ENCODE measurements at places on chromosomes 1 and 21.

GRCh38 chr1:53214376-53214940 is 6.0 kb downstream of the CZIB start:
- no peak for DNase-seq

GRCh38 chr1:230681599-230681998 is 32.3 kb downstream of the AGT start:
- DNase-seq: peak; percentile 3

DNA sequence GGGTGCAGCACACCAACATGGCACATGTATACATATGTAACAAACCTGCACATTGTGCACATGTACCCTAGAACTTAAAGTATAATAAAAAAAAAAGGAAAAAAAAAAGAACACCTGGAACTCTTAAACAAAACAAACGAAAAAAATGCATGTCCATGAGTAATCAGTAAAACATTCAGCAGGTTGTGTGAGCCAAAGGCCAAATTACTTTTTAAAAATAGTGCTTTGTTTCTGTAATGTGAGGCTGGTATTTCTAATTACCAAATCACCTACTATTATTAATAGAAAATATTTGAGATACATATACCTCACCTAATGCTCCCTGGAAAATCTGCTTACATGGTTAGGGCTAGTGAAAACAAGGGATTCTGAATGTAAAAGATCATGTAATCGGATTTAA is 294.4 kb upstream of the NR5A2 start:
- DNase-seq: no peak

GRCh38 chr1:6246497-6247467 is 2.8 kb downstream of the HES3 start:
- peak; percentile 79 for DNase-seq

DNA sequence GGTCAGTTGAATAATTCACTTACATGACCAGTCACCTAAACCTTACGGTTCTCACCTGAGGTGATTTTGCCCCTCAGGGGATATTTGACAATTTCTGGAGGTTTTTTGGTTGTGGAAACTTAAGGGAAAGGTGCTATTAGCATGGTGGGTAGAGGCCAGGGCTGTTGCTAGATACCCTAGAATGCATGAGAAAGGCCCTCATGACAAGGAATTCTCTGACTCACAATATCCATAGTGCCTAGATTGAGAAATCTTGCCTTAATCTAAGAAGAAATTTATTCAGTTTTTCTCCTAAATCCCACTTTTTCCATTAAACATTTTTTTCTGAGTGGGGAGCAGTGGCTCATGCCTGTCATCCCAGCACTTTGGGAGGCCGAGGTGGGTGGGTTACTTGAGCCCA is 119.7 kb downstream of the TGFB2 start:
- no peak for DNase-seq

DNA sequence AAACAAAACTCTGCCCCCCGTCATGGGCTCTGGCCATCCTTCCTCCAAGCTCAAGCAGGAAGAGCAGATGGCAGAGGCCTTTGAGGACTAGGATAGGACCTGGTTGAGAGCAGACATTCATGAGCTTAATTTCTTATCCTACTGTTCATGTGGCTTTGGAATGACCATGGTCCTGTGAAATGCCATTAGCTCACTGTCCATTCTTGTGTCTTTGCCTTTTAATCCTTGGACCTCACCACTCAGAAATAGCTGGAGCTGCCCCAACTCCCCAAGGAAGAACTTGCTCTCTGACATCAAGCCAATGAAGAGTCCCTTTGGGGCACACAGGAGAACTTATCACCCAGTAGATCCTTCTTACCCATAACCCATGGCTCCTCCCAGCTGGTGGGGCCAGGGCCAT is 11.6 kb upstream of the FAM20B start:
- no peak for DNase-seq

GRCh38 chr21:19256934-19257660 is 853.5 kb upstream of the TMPRSS15 start:
- no peak for DNase-seq

DNA sequence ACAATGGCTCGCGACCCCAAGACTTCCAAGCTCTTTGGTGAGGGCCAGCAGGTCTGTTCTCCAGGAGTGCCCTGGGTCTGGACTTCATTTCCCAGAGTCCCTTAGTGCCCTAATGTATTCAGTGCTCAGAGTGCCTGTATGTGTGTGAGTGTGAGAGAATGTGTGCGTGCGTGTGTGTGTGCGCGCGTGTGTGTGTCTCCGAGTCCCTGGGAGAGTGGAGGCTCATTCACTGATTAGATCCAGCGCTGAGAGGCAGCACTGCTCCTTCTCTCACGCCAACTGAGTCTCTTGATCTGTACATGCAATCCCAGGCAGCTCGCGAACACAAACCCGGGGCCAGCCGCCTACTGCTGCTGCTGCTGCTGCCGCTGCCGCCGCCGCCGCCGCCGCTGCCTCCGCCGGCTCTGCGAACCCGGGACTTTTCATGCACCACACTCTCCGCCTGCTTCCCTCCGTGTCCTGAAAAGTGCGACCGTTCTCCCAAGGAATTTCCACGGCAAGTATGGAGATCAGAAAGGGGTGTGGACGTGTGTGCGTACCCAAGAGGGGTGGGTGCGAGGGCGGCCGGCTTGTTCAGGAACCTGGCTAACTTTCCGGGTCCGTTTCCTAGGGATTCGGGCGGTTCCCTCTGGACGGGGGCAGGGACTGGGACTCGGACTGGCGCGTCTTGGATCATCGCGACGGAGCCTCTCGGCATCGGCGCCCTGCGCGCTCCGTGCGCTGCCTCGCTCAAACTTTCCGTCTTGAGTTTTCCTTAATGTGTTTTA is at the start of gene RNF220:
RNF220 (plus strand) TSS at position 225 of the 767 bp plus-strand sequence.
- peak; percentile 19 for DNase-seq

- no peak for DNase-seq
Observed at GRCh38 chr1:21089731-21090130, 87.0 kb downstream of the EIF4G3 start.

DNA sequence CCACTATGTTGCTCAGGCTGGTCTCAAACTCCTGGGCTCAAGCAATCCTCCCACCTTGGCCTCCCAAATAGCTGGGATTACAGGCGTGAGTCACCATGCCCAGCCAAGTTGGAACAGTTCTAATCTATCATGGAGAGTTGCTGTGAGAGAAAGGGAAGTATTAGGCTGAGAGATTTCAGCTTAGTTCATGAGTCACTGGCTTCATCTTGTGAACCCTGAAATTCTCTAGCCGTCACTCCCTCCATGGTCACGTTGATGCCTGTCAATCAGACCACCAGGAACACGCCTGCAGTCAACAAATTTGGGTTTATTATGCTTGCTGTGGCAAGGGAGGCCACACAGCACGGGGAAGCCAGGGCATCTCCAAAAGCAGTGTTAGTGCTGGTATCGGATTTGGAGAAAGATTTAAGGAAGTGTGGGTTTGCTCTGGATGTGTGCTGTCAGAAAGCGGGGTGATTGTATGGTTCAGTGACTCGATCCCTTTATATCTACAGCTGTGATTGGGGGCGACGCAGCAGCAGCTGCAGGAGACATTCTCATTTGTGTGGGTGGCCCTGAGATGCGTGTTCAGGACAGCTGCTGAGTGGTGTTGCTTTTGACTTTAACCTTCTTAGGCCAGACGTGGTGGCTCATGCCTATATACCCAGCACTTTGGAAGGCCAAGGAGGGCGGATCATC is 18.7 kb downstream of the UQCRHL start:
- no peak for DNase-seq
